Activated naive CD8-positive, alpha-beta T cell treated with anti-CD3 and anti-CD28 coated beads, Interleukin-2, amount 50 U/mL, for 24 hours (primary cell): ENCODE measurements at places on chromosomes 1 and 21.

DNA sequence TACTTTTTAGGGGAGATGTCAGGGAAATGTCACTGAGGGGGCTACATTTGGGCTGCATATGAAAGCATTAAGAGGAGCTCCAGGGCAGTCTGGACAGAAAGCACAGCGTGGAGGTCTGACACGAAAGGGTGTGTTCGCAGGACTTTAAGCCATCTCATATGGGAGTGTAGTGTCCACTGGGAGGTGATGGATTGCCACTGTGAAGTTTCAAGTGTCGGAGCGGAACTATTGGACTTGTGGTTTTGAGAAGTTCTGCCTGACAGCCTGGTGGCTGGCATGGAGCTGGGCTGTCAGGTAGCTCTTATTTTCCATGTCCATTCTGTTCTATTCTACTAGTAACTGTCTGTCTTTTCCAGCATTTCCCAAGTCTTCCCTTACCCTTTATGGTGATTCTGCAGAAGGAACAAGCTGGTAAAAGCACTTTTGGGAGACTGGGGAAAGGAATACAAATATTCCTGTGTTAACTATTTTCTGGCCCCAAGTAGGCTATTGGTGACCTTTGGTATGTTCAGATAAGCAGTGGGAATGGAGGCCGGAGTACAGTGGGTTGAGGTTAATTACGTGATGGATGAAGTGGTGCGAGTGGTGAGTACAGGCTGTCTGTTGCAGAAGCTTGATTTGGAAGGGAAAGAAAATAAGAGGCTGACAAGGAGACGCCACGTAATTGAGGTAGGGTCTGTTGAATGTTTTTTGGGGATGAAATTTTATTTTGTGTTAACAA lies 19.3 kb downstream of the B3GALT5 start:
- no peak for DNase-seq

DNA sequence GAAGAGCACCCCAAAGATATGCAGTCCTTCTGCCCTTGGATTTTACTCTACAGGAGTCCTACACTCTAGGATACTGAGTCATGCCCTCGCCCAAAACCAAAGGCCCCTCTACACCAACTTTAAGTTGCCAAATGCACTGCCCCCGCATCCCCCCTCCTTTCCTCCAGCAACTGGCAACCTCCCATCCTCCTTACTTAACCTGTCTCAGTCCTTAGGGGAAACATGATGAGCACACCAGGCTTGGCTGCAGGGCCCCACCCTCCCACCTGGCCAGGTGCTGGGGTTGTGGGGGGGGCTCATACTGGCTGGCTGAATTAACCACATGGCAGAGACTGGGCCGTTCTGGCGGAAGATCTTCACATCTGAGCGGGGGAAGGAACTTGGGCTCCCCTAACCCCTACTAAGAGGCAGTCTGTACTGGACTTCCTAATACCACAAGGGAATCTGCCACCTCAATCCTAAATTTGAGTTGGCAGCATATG lies 1.2 kb downstream of the HDGF start:
- DNase-seq: peak; percentile 68

DNA sequence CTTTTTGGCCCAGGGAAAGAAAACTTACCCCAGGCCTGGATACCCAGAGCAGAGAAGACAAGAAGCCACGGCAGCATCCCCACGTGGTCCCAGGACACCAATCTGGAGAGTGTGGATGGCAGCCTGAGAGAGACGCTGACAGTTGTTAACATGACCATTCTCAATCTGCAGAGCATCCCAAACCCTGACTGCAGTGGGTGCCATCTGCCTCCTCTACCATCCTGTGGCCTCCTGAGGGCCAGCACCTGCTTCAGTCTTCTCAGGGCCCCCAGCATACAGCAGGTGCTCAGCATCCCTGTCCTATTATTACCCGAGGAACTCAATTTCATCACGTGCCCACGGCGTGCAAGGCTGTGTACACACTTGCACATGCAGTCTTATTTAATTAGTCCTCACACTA lies 785 bp downstream of the PGLYRP4 start:
- DNase-seq: no peak

DNA sequence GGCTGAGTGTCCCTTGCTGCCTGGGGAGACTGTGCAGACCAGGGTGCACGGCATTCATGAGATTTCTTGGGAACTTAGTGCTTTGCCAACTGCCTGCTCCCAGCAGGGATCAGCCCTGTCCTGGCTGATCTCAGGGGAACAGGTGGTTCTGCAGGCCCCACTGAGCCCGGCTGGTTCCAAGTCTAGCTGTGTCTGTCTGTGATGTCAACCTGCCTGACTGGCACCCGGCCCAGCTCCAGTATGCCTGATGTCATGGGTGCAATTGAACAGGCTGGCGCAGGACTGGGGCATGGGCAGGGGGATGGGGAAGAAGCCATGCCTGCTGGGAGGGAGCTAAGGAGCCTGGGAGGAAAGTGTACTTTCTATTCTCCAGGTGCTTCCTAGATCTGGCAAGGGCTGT lies 227.1 kb downstream of the GRIK3 start:
- DNase-seq: no peak

GRCh38 chr1:33576821-33577599 lies 104.6 kb downstream of the ZSCAN20 start:
- no peak for DNase-seq

DNA sequence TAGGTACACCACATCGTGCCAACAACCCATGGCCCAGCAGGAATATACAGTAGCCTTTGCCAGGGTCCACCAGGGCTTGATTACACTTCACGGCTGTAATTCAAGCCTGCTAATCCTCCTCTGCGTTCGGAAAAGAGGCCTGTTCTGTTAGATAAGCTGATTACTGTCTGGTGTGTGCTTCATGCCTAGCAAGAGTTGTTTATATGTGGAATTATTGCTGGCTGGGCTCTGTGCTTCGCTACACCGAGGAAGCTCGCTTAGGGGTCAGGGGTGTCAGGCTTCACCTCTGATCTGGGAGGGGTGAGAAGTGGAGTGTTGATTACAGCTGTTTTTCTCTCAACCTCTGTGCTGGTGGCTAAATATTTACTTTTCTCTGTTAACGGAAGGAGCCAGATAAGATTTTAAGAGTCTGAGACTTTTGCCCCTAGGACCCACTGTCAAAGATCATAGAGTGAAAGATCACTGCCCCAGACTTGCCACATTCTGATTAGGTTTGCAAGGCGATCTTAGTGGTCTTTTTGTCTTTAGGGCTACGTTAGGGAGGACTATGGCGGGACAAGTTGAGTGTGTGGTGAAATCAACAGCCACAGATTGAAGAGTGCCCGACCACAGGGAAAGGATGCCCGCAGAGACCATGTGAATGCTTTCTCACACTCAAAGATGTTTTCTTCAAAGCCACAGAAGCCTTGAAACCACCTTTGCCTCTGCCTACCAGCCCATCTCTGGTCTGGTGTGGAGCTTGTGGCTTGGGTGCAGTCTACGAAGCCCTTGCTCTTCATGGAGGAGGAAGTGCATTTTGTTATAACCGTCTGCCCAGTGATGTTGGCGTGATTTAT lies 216.1 kb downstream of the PBX1 start:
- DNase-seq: no peak

DNA sequence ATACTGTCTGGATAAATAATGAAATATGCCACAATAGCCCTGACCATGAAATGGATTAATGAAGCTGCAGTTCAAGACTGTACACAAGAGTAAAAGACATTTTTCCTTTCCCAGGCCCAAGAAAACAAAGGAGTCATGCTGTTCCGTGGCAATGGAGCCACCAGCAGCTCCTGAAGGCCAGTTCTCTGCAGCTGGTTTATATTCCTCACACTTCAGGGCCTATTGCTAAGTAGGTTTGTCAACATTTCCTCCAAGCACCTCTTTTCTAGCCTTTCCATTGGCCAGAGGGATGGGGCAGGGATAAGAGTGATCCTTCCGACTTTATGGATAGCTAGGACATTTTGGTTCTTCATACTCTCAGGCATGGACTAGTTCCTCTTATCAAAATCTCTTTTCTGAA lies 24.2 kb upstream of the RGL1 start:
- DNase-seq: no peak

GRCh38 chr1:83756984-83757717 lies 241.8 kb downstream of the TTLL7 start:
- DNase-seq: no peak

- peak; percentile 87 for DNase-seq
Observed at GRCh38 chr21:44011579-44012473, at the start of gene TRAPPC10. TRAPPC10 (plus strand) TSS chr21:44012309; CDS start chr21:44012494, 185 bp downstream.

DNA sequence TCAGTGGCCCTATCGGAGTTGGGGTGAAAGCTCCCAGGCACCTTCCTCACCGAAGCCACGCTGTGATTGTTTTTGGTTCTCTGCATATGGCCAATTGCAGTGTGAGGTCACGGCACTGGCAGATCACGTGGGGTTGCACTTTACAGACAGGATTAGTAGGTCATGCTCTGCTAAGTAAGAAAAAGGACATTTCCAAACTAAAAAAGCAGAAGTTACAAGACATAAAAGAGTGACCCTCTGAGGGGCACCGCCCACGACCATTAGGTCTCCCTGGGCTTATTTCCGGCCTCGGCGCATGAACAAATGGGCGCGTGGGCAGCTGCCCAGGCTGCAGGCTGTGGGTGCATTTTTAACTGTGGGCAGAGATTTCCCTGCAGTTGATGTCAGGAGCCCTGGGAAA lies 2.0 kb downstream of the CAPN9 start:
- DNase-seq: no peak

- no peak for DNase-seq
Observed at GRCh38 chr1:107142140-107142542, 1.3 kb downstream of the NTNG1 start.

- DNase-seq: no peak
Observed at GRCh38 chr1:77412820-77413530, 131.2 kb downstream of the AK5 start.

GRCh38 chr21:28283641-28284490 lies 708.8 kb downstream of the LTN1 start:
- DNase-seq: no peak

DNA sequence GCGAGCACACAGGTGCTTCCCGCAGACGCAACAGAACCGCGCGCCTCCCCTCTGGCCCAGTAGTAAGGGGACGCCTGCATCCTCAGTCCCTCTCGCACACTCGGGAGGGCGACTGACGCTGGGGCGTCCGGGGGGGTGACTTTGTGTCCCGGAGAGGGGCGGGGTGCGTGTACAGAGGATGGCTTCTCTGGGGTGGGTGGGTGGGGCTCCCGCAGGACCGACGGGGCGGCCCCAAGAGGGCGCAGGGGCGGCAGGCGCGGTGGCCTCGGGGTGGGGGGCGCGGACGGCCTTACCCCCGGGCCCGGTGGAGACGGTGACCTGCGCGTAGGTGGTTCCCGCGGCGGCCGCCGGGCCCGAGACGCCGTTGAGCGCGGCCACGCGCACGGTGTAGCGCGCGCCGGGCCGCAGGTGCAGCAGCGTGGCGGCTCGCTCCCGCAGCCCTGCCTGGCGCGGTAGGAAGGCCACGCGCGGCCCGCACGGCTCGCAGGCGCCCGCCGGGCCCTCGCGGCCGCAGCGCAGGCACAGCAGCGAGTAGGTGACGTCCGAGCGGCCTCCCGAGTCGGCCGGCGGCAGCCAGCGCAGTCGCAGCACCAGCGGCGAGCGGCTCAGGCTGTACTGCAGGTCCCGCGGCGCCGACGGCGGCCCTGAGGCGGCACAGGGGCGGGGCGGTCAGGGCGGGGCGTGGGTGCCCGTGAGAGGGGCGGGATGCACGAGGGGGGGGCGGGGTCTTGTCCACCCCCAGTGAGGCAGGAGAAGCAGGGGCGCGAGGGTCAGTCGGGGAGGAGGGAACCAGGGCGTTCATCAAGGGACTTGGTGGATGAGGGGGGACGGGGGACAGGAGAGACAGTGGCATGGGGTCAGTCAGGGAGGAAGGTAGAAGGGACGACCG lies 12.1 kb downstream of the EPHA10 start:
- peak; percentile 40 for DNase-seq

GRCh38 chr1:27669876-27670275 lies 2.1 kb downstream of the IFI6 start:
- no peak for DNase-seq

- no peak for DNase-seq
Observed at GRCh38 chr1:15364740-15365139, 44.9 kb upstream of the EFHD2 start.
